Suppressor macrophage treated with lipopolysaccharide for 4 hours (primary cell): ENCODE measurements at places on chromosomes 1 and 21.

DNA sequence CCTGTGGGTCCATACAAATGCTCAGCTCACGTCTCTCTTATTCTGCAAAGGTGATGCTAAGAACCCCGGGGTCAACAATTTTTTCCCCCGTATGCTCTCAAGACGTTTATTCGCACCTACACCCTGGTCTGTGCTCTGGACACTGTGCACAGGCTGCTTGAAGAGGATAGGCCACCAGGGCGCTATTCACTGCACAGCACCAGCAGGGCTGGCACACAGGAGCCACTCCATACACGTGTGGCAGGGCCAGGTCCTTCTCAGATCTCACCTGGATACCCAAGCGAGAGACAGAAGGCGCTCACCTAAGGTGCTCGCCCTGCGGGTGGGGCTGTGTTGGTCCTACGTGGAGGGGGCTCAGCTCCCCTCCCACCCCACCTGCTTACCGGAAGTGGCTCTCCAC is 16.7 kb downstream of the TMEM63A start:
- DNase-seq: no peak

- DNase-seq: no peak
These were observed 21.4 kb downstream of the KIRREL1 start for GRCh38 chr1:158014731-158015320.

GRCh38 chr1:16172964-16173446 is 17.1 kb upstream of the EPHA2 start:
- DNase-seq: peak; percentile 76

DNA sequence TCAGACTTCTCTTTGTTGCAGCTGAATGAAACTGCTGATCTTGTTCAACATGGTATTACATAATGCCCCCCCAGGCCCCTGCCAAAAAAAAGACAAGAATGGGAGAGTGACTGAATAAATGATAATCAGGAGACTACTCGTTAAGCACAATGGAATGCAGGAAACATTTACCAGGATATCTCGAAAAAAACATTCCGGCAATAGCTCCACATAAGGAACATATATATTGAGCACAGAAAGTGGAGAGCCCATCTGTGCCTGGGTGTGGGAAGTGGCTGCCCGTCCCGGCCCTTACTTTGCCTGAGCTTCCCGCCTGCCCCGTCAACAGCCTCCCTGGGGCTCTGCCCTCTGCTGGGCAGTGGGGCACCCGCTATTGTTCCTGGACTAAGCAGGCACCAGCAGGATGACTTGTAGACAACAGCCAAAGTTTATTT is 13.3 kb downstream of the TRIM11 start:
- DNase-seq: peak; percentile 27

GRCh38 chr1:3480369-3480719 is 25.9 kb downstream of the ARHGEF16 start:
- DNase-seq: no peak

DNA sequence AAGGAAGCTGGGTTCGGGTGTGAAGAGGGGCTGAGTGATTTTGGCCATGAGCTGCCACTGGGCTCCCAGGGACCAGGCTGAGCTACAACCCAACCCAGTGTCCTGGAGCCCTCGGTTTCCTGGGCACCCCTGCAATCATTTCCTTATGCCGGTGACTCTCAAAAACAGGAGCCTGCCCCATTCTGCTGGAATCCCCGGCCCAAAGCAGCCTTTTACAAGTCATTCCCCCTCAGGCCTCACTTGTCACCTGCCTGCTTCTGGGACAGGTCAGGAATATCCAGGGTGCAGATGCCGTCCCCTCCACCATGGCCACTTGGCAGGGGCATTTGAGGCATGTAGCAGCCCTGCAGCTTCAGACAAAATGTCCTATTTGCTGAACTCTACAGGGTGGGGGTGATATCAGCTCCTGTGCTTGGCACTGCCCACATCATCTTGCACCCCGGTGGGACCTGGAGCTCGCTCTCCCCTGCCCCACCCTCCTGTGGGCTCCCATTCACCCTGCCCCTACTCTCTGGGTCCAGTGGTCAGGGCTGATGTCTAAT is 30.0 kb downstream of the CDK18 start:
- no peak for DNase-seq

GRCh38 chr1:220094016-220094911 is at the start of gene IARS2:
Gene IARS2, plus strand, starts transcription at chr1:220094132. Its CDS starts 85 bp downstream, at chr1:220094217.
- peak; percentile 91 for DNase-seq

- DNase-seq: no peak
These were observed 38.6 kb upstream of the RCAN3 start for GRCh38 chr1:24463776-24464735.

GRCh38 chr1:36007741-36008140 is 76.2 kb upstream of the TEKT2 start:
- no peak for DNase-seq

DNA sequence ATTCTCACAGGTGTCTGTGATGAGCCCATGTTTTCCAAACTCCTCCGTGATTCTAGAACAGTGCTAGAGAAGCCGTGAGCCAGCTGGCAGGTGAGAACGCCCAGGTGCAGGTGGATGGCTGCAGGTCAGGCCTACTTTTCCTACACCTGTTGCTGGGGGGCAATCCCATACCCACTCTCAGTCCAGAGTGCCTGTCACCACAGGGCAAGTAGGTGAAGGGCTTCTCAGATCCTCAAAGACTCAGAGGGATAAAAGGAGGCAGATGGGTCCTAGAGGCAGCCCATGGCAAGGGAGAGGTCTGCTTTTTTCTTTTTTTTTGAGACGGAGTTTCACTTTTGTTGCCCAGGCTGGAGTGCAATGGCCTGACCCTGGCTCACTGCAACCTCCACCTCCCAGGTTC is 50.7 kb upstream of the H6PD start:
- no peak for DNase-seq

- peak; percentile 51 for DNase-seq
These were observed 144.9 kb upstream of the HOOK1 start for GRCh38 chr1:59669752-59670312.

DNA sequence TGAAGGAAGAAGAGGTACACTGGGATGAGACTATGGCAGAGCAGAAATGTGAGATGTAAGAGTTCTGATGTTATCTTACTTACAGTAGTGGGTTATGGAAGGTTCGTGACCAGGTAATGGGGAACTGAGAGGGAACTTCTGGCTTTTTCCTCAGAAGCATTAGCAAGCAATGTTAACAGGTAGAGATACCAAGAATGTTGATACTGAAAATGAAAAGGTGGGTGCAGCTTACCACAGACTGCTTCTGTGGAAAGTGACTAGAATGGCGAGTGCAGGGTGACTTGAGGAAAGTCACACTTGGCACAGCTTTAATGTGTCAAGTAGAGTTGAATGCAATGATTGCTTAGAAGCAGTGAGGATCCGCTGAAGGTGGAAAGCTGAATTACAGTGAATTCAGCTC is 70.8 kb downstream of the PLA2G4A start:
- DNase-seq: no peak

GRCh38 chr1:21065851-21066250 is 110.8 kb downstream of the EIF4G3 start:
- no peak for DNase-seq

- no peak for DNase-seq
These were observed 58.1 kb upstream of the GCLM start for GRCh38 chr1:93967306-93967705.

- DNase-seq: no peak
These were observed 1.5 kb upstream of the PLK3 start for GRCh38 chr1:44798481-44799365.

DNA sequence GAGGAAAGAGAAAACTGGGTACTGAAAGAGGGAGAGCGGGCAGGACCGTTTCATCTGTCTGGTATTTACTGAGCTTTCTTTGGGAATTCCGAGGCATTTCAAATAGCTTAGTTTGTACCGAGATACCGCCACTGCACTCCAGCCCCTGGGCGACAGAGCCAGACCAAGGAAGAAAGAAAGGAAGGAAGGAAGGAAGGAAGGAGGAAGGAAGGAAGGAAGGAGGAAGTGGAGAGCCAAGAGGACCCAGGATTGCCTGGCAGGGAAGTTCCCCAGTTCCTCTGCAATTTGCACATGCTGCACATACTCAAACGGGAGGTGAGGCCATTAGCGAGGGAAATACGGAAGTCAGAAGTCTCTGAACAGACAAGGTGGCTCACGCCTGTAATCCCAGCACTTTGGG is 961 bp upstream of the FUCA1 start:
- peak; percentile 42 for DNase-seq

DNA sequence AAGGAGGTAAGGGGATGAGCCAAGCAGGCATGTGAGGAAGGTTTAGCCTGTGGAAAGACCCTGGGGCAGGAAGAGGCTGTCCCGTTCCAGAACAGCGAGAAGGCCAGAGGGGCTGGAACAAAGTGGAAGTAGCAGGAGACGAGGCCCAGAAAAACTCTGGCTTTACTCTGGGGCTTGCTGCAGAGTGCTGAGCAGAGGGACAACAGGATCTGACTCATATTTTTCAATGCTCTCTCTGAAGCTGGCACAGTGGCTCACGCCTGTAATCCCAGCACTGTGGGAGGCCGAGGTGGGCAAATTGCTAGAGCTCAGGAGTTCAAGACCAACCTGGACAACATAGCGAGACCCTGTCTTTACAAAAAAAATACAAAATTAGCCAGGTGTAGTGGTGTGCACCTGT is 52.4 kb upstream of the PAX7 start:
- no peak for DNase-seq

- DNase-seq: no peak
These were observed 56.1 kb downstream of the NTPCR start for GRCh38 chr1:233006541-233006973.

GRCh38 chr1:15728937-15729657 is 7.0 kb upstream of the SLC25A34 start:
- DNase-seq: no peak

- no peak for DNase-seq
These were observed 605.3 kb upstream of the NR5A2 start for GRCh38 chr1:199422206-199422605.

DNA sequence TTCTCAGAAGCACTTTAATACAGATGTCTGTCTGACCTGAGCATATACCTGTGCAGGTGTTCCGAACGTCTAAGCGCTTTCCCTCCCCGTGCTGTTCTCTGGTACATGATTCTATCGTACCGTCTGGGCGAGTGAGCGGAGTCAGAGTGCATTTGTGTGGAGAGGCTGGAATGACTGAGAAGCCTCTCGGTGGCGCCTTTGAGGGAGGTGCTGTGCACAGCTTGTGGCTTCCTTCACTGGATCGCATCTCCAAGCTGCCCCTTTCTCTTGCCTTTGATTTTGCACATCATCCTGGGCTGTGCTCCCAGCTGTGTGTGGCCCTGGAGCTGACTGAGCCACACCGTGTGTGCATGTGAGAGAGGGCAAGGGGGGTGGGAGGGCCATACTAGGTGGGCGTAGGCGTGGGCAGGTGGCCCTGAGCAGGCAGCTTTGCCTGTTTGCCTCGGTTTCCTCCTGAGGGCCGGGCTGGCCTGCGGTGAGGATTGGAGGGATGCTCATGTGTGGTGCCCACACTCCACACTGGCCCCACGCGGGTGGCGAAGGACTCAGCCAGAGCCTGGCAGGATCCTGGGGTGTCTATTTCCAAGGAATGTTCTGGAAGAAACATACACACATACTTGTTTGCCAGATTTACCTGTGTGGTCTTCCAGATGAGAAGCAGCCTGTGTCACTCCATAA is 105.3 kb downstream of the ADARB1 start:
- no peak for DNase-seq

DNA sequence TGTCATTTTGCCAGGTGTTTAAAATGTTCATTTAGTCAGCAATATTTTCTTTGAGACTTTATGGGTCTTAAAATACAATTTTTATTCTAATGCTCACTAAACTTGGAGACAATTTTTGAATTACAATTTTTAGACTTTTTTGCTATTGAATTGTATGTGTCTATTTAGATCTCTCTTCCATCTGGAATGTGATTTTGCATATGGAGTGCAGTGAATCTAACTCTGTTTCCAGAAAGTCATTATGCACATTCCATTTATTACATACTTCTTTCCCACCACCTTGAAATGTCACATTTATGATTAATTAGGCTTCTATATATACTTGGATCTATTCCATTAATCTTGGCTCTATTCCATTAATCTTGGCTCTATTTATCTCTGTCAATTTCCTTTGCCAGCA is 5.6 kb upstream of the TSPEAR start:
- no peak for DNase-seq

DNA sequence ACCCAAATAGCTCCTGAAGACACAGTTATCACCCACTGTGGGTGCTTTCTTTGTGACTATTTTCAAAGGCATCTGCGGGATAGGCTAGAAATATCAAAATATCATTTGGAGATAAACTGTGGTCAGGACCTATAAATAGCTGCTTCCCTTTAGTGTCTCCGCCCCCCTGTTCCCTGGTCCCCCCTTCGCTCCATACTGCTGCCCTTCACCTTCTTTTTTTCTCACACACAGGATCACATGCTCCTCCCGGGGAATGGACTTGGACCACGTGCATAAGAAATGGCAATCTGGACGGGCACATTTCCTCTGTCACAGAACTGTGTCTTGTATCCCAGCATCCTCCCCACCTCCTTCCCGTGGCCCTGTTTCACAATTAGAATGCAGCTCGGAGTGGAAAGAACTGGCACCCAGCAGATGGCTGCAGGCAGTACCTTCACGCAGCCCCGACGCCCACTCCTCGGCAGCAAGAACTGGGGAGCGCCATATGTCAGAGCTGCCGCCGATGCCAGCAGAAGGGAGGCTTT is 68.8 kb upstream of the SSX2IP start:
- peak; percentile 61 for DNase-seq

GRCh38 chr1:110515041-110515440 is 3.9 kb downstream of the KCNA10 start:
- DNase-seq: peak; percentile 68

DNA sequence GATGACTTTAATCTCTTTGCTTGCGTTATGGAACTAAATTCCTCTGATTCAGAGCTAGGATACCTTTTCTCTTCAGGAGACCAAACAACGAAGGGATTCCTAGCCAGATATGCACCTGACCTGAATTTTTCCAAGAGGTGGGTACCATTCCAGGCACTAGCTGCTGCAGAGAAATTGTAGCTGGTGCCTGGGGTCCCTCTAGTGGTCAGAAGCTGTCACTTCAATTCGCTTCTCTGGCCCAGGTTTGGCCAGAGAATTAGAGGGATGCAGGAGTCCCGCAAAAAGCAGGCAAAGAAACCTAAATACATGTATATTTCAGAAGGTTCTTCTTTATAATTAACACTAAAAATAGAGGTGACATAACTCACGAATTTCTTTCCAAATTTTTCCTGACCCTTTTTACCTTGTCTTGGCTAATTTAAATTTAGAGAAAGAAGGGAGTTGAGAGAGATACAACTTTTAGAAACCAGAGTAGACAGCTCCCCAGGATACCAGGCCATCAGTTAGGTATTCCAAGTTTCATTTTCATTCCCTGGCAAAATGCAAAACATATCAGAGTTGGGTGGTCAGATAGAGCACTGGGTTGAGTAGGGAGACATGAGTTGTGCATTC is 9.6 kb downstream of the ACKR1 start:
- peak; percentile 60 for DNase-seq

GRCh38 chr1:23772049-23772853 is 6.0 kb upstream of the PITHD1 start:
- peak; percentile 92 for DNase-seq

GRCh38 chr1:203342192-203342940 is 8.6 kb downstream of the FMOD start:
- DNase-seq: peak; percentile 45

- no peak for DNase-seq
These were observed 82.4 kb upstream of the MAGI3 start for GRCh38 chr1:113307771-113308445.
